NCI-H2171 (cell line): ENCODE measurements at places on chromosomes 4 and X.

DNA sequence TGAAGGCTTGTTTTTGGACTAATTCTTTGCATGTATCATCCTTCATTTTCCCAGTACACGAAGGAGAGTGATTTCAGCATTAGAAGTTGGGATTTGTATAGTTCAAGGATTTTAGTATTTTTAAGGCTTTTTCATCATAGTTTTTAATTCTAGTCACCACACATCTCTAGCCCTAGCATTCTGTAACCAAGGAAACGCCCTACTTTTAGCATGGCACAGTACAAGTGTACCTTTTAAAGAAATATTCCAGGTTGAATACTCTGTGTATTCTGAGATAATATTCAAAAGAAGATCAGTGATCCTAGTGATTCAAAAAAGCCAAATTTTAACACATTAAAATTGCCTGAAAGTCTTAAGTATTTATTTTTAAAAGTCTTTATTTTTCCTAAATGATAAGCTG is 150.5 kb downstream of the RAP1GDS1 start:
- no peak for DNase-seq

DNA sequence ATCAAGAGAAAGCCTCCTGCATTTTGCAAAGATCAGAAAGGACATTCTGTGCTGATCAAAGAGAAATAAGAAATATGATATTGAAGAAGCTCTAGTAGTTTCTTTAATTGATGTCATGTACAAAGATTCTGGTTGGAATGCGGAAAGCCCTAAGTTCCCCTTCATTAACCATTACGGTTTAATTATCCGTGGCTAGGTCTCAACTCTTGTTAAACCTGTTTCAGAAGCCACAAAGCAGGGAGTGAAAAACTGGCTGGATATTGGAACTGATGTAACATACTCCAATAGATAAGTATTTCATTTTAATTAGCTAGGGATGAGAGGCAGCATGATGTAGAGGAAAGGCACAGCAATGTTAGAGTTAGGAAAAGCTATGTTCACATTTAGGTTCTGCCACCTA is 55.7 kb downstream of the SPANXN3 start:
- no peak for DNase-seq

GRCh38 chr4:76251441-76252270 is at the start of gene FAM47E:
Gene FAM47E, plus strand, starts transcription at chr4:76251721. Its CDS starts 26 bp downstream, at chr4:76251747.
- peak; percentile 26 for DNase-seq

DNA sequence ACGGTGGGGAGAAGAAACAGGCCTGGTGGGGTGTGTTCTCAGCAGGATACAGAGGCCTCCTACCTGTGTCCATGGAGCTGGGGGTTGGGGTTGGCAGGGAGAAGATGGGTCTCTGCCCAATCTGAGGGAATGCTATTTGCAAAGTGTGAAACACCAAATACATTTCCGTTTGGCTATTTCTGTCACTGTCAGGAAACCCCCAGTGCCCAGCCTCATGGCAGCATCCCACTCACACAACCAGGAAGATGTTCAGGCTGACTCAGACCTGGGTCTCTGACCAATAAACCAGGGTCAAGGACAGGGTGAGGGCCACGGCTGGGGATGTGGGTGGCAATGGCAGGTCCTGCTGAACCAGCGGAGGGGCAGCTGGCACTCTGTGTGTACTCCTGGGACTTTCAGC is 41.3 kb downstream of the BCOR start:
- DNase-seq = no peak

GRCh38 chr4:72208421-72209075 is 176.7 kb downstream of the NPFFR2 start:
- no peak for DNase-seq

DNA sequence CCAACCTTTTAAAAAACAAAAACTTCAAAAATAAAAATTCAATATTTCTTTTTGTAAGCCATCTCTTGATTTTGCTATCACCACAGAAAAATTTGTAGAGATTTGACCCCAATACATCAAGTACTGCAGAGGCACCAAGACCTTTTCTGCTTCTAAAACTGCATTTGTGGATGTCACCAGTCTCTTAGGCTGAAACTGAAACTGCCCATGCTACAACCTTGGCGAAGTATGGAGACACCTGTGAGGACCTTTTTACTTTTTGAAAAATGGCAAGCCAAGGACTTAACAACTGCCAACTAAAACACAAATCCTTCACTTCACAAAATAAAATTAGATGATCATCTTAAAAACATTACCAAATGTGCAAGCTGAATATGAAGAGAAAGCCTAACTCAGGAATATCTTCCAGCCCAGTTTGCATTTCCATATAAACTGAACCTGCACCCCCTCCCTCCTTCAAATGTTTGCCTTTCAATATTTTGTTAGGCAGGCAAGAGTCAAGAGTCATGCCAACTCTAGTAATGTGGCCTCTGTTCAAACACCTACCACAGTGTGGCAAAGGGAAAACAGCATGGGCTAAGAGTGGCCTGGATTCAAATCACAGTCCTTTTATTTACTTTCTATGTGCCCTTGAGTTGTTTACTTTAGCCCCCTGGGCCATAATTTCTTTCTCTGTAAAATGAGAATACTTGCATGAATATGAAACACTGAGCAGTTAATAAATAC is 389.4 kb downstream of the OPHN1 start:
- DNase-seq = no peak

- no peak for DNase-seq
Observed at GRCh38 chr4:97370568-97370967, 772.7 kb downstream of the STPG2 start.

DNA sequence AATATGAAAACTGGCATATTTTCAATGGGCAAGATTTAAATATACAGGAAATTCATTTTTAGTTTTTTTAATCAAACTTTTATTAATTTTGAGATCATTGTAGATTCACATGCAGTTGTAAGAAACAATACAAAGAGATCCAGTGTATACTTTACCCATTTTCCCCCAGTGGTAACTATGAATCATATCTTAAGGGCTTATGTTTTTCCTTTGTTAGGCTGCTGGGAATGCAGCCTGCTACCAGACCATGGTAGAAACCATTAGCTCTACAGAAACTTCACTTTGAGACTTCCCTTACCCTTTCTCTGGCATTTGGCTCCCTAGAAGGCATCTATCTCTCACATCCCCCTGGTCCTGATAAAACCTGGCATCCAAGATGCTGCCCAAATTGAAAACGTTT is 147.6 kb upstream of the EOLA2 start:
- no peak for DNase-seq

DNA sequence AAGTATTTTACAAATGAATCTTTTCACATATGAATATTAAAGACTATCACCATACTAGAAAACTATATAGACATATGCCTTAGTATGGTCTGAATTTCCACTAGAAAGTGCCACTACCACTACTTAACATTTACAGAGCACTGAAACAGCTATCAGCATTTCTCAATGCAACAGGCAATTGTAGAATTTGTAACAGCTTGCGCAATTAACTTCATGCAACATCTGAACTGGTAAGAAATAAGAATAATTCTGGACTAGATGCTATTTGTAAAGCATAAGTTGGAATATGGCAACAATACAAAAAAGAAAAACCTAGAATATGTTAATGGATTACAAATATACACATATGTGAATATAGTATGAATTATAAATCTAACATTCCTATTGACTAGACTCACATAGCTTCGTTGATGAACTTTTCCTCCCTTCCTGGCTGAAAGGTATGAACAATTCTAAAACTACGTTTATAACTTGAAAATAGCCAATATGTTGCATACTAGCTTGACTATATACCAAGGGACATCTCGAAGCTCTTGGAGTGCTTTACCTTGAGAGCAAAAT is 82.0 kb downstream of the ATP8A1 start:
- no peak for DNase-seq

DNA sequence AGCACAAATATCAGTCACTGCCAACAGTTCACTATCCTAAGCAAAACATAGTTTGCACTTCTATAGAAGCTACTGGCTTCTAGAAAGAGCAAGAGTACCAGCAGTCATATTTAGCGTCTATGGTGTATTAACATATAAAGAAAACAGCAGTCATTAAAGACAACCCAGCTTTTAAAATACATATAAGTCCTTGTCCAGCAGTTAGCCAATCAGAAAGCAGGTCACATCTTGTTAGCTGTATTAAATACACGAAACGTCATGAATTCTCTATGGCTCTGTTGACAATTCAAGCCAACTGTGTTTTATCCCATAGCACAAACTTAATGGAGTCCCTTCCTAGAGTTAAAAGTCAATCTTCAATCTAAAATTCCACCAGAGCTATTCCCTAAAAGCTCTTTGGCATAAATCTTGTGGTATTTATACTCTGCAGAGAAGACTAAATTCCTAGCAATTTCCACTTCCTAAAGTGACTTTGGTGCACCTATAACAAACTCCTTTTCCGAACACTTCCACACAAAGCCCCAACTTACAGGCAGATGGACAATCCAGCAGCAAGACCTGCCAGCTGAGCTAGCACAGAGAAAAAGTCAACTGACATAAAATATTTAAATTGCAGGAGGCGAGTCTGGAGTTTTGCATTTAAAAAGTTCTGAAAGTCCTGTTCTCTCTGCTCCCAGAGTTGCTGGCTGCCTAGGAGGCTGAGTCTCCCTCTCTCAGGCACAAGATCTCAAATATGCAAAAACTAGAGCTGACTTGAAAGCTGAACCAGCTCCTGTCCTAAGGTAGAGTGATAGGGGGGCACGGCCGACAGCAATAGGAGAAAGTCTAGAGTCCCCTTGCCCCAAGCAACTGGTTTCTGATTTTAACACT is 1.3 kb downstream of the LDB2 start:
- DNase-seq = no peak

- no peak for DNase-seq
Observed at GRCh38 chrX:25599061-25599460, 539.1 kb upstream of the MAGEB18 start.

DNA sequence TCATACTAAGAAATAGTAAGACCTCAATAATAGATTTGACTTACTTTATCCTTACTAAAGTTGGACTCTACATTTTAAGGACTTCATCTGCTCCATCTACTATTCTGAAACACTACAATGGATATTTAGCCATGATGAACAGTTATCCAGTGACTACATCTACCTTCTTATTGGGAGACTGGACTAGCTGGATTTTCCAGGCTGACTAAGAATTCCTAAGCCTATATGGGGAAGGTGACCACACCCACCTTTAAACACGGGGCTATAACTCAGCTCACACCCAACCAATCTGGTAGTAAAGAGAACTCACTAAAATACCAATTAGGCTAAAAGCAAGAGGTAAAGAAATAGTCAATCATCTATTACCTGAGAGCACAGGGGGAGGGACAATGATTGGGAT is 1438.4 kb downstream of the TECRL start:
- DNase-seq = no peak

DNA sequence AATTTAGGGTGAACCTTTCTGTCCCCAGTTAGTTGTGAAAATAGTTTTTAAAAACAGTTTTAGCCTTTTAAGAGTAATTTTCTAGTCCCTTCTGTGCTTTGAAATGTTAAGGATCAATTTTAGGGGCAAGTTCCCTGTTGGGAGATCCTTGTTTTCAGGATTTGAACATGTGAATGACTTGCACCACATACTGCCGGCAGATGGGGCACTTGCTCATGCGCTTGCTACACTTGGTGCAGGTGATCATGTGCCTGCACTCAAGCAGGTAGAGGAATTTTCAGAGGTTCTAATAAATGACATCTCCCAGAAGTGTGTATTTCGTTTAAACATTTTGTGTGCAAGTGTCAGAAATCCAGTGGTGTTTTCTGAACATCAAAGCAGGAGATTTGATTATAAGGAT is 195.9 kb downstream of the CHM start:
- peak; percentile 0 for DNase-seq

- DNase-seq = no peak
Observed at GRCh38 chr4:42074294-42074693, 78.2 kb downstream of the BEND4 start.

- no peak for DNase-seq
Observed at GRCh38 chr4:41579043-41579442, 41.1 kb downstream of the LIMCH1 start.

- no peak for DNase-seq
Observed at GRCh38 chr4:41865306-41865980, 69.8 kb upstream of the TMEM33 start.

GRCh38 chrX:41558531-41558930 is 111.4 kb downstream of the NYX start:
- no peak for DNase-seq

GRCh38 chr4:17098996-17099395 is 200.6 kb upstream of the LDB2 start:
- no peak for DNase-seq

GRCh38 chrX:96835660-96836289 is 47.9 kb upstream of the RPA4 start:
- peak; percentile 25 for DNase-seq

GRCh38 chr4:159077702-159078495 is 25.0 kb upstream of the RAPGEF2 start:
- DNase-seq = no peak

DNA sequence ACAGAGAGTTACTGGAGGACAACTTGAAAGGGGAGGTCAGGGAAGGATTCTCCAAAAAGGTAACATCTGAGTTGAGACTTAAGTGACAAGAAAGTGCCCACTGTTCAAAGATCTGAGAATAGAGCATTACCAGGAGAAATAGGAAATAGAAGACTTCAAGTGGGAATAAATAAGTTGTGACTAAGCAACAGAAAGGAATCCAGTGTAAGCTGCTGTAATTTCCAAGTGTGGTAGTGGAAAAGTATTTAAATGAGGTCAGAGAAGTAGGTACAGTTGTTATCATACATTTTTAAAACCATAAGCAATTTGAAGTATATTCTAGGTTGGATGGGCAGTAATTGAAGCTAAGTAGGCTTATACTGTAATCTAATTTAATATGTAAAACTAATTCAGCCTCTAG is 211.9 kb downstream of the FBXO8 start:
- DNase-seq = no peak

GRCh38 chr4:89000382-89000781 is 56.6 kb downstream of the FAM13A start:
- DNase-seq = no peak

- no peak for DNase-seq
Observed at GRCh38 chrX:9055354-9055753, 21.4 kb upstream of the FAM9B start.

GRCh38 chr4:82128355-82128754 is 245.4 kb downstream of the HNRNPD start:
- DNase-seq = no peak

GRCh38 chr4:138875891-138876608 is 139.5 kb upstream of the NOCT start:
- no peak for DNase-seq

DNA sequence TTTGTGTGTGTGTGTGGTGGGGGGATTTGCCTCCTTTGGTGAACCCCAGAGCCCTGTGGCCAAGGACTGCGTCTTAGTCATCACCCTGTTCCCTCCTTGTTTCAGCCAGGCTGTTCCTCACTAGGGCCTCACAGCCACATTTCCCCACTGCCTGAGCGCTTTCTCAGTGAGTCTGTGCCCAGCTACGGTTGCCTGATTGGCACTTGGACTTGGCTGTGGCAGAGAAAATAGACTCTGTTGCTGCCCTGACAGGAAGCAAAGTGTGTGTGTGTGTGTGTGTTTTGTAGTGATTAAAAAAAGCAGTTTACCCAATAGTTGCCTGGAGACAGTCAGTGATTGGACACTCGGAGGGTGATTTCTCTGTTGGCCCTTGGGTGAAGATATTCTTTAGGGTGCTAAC is 113.0 kb downstream of the UCHL1 start:
- DNase-seq = no peak

DNA sequence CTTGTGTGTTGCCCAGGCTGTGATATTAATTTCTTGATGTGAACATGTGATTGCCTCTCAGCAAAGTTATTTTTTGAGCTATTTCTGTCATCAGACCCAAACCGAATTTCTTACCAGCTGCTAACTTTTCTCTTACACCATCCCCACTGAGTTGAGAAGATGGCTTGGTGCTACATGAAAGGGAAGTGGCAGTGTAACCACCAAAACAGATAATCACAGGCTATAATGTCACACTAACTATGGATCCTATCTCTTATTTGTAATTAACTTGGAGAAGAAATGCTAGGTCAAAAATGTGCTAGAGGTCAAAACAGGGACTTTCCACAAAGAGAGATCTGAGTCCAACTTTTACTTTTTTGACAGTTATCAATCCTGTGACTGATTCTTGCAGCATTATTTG is 43.8 kb downstream of the ELOVL6 start:
- DNase-seq = no peak
